ENCODE measurements at places on chromosomes 13 and 19.

DNA sequence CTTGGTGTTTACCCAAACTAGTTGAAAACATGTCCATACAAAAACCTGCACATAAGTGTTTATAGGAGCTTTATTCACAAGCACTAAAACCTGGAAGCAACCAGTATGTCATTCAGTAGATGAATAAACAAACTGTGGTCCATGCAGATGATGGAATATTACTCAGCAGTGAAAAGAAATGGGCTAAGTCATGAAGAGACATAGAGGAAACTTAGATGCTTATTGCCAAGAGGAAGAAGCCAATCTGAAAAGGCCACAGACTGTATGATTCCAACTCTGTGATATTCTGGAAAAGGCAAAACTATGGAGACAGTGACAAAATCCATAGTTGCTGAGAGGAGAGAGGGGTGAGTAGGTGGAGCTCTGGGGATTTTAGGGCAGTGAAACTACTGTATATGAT, 38.8 kb upstream of the MCF2L start:
- DNase-seq = no peak

DNA sequence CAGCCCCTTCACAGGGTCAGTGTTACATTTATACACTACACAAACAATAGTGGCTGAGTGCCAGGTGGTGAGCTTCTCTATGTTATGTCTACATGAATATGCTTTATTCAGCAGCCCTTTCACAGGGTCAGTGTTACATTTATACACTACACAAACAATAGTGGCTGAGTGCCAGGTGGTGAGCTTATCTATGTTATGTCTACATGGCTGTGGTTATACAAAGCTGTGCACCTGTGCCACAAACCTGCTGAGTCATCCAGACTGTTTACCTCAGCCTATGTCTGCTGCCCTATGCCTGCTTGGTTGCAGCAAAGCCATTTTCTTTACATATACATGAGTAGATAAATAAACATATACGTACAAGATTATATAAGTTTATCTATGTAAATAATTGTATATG, 76.5 kb downstream of the ZNF726 start:
- DNase-seq = no peak

DNA sequence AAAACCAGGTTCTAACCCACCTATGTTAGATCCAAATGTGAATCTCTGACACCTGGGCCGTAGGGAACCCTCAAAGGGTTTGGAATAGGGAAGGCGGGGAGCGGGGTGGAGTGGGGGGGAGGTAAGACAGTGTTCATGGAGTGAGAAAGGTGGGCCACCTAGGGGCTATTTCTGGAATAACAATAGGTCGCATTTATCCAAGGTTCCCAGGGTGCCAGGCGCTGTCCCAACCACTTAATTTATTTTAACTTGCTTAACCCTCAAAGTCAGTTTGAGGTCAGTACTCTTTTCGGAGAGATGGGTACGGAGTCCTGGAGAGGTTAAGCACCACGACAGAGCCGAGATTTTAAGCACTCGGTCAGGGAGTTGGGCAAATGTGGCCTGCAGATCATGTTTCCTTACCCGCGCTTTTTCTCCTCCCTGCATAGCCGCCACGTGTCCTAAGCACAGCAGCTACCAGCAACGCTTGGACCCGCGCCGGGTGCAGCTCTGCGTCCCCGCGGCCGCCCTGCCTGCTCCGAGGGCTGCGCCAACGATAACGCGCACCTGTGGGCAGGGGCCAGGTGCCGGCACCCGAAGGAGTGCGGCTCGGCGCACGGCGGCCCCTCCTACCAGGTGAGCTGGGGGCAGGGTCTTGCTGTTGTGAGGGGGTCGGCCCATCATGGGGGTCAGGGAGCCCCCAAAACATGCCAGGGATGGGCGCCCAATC, 25.0 kb upstream of the FXYD3 start:
- DNase-seq = no peak

DNA sequence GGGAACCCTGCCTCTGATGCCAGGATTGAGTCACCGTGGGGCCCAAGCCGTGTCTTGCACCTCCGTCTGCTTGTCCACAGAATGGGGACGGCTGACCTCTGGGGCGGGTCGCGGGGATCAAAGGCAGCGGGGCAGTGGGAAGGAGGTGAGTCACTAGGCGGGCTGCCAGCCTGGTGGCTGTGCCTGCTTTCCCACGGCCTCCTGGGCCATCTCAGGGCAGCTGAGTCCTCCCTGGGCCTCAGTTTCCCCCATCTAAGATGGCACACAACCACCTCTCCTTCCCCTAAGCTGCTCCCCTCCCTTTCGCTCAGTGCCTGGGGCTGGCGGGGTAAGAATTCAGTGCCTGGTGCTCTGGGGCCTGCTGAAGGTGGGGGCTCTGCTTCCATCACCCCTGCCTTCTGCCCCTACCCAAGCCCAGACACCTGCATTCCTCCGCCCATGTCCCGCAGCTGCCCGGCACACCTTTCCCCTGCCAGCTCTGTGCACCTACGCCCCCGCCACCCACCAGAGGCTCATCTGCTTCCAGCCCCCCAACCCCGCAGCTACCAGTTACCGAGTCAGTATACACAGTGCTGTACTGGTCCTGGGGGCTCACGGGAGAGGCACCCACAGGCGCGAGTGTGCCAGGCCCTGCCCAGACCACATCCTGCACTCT, 3.5 kb downstream of the MKNK2 start:
- no peak for DNase-seq

GRCh38 chr13:112213467-112214255, 146.7 kb downstream of the SOX1 start:
- DNase-seq = no peak

DNA sequence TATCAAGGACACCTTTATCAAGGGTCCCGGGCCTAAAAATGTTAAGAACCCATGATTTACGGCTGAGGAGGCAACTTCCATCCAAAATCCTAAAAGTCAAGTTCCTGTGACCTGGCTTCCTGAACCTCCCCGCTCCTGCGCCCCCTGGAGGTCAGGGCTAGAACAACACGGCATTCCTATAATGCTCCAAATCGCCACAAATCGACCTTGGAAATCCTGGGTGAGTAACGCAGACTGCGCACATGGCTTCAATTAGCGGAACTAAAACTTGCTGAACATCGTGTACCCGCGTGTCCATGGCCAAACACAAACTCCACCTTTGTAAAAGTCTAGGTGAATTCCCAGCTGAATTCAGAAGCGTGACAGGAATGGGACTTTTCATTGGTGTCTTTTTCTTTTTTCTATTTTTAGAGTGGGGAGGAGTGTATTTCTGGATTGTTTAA, 4.3 kb upstream of the C5AR1 start:
- peak; percentile 25 for DNase-seq

GRCh38 chr19:45782162-45782691, at the start of gene DMPK:
TSS of gene DMPK (minus strand) at chr19:45782490. CDS start at chr19:45782352, 138 bp downstream.
- no peak for DNase-seq

DNA sequence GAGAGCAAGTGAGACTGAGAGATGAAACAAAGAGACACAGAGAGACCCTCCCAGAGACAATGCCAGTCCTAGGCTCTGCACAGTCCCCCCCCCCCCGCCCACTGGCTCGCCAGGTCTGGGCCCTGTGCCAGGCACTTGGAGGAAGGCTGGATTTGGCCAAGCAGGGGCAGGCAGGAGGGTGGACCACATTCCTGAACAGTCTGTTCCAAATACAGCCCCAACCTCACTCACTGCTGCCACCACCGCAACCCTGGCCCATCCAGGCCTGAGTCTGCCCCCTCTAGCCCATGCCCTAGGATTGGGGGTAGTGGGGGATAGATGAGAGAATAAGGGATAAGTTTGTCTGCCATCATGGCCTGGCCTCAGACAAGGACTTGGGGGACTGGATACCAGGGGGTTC, 19.0 kb downstream of the CYP2F1 start:
- no peak for DNase-seq

GRCh38 chr19:53091413-53092254, 11.6 kb downstream of the ZNF160 start:
- DNase-seq = no peak

DNA sequence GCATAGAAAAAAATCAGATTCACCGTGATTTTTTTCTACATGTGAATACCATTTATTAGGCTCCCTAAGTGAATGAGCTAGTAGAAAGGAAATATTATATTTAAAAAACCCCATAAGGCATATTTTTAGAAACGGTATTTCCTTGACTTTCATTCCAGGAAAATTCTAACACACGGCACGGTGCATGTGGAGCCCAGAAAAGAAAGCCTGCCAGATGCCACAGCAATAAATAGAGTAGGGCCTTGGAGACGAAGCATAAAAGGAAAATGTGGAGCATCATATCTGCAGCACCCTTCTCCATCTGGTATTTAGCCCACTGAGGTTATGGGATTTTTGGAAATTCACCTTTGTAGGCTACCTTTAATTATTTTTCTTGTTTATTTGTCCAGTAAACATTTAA, 314.4 kb downstream of the ENOX1 start:
- DNase-seq = no peak

DNA sequence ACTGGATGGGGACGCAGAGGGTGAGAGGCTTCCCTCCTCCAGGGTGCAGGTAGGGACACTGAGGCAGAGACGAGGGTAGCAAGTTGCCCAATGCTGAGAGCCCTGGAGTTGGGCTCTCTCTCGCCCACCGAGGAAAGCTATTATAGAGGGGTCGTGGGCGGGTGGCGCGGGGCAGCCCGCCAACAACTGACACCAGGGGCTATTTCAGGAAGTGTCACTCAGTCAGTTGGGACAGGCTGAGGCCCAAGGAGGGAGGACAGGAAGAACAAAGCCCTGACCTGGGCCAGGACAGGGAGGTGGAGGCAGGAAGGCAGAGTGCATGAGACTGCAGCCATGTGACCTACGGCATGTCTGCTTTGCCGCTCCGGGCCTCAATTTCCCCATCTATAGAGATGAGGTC, 29.9 kb downstream of the TINCR start:
- no peak for DNase-seq

DNA sequence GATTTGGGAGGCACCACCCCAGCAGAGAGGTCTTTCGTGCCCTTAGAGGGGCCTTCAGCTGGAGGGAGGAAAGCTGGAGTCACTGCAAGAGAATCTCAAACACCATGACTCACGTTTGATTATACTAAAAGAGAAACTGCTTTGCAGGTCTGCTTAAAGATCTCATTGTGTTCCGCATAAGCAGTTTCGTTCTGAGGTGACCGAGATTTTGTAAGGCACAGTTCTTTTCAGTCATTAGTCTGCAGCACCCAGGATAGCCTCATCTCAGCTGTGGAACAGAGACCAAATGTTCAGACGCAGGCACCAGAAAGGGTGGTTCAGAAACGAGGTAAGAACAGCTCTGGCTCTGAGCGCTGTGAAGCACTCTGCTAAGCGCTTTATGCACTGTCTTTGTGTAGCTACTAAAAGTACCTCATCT, 71.2 kb upstream of the GTF3A start:
- DNase-seq = no peak

DNA sequence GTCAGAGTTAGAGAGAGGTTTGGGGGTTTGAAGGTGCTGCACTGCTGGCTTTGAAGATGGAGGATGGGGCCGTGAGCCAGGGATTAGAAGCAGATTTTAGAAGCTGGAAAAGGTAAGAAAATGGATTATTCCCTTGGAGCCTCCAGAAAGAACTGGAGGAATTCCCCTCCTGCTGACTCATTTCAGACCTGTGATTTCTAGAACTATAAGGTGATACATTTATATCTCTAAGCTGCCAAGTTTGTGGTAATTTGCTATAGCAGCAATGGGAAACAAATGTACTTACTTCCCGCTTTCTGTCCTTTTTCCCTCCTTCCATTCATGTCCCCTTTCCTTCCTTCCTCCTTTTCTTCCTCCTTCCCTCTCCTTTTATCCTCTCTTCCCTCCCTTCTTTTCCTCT, 78.5 kb upstream of the PCDH8 start:
- DNase-seq = no peak

- no peak for DNase-seq
These were observed 14.7 kb downstream of the LACC1 start for GRCh38 chr13:43894438-43894837.

DNA sequence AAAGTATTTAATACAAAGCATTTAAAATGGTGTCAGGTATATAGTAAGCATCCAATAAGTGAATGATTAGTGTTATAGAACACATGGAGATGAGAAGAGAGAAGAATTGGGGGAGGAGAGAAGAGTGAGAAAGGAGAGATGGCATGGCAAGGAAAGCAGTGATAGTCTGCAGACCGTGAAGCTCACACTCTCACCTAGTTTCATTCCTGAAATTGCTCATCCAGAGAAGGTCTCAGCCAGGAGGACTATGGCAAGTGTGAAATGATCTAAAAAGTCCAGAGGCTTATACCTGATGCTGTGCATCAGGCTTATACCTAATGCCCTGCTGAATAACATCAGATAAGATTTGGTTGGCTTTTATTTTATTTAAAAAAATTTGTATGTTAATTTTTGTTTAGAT, 351.6 kb upstream of the KLF12 start:
- DNase-seq = no peak
